ENCODE measurements at places on chromosomes 12 and 14.

DNA sequence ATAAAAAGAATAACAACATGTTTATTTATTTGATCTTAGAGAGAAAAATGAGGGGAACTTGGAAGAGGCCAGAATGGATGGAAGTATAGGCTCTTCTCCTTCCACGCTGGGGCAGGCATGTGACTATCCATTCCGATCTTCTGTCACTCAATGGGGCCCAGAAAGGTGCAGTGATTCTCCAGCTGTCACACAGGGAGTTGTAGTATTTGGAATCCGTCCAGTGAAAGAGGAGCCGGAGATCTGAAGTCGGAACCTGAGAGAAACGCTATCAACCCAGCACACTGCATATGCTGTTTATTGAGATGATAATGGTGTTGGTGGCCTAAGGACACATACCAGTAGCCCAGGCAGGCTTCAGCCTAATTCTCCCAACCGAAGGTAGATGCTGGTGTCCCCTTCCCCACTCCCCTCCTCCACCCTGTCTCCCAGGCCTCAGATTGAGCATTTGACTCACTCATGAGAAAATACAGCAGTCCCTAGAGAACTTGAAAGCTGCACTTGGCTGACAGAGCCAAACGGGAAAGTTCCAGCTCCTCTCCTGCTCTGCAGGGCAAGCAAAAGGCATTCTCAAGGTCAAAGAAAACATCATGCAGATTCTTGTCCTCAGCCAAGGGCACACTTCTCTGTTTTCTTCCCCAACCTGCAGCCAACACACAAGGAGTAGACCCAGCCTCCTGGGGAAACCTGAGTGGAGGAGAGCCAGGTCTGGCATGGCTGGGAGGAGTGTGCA is 100.4 kb downstream of the IRF2BPL start:
- DNase-seq = no peak

DNA sequence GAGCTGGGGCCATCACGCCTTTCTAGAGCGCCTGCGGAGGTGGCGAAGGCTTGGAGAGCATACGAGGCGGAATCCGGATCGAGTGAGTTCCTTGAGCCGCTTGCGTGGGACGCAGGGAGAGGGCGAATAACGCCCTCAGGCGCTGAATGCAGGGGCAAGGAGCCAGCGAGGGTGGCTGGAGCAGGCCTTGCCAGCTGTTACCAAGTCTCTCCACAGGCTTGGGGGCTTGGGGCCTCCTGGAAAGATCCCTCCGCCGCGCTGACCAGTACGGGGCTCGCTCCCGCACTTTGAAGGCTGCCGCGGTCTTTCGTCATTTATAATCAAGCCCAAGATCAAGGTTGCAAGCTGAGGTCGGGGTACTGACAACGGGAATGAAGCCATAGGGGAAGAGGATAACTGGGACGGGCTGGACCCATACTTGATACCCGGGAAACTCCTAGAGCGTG is 1.2 kb downstream of the FLRT2 start:
- DNase-seq = no peak

GRCh38 chr14:71783786-71784185 is 148.4 kb upstream of the RGS6 start:
- DNase-seq = no peak

- peak; percentile 18 for DNase-seq
These were observed at the start of gene MAP3K12 for GRCh38 chr12:53499266-53500141. TSS of gene MAP3K12 (minus strand) at chr12:53499458. CDS start at chr12:53487391, 12,067 bp downstream.

DNA sequence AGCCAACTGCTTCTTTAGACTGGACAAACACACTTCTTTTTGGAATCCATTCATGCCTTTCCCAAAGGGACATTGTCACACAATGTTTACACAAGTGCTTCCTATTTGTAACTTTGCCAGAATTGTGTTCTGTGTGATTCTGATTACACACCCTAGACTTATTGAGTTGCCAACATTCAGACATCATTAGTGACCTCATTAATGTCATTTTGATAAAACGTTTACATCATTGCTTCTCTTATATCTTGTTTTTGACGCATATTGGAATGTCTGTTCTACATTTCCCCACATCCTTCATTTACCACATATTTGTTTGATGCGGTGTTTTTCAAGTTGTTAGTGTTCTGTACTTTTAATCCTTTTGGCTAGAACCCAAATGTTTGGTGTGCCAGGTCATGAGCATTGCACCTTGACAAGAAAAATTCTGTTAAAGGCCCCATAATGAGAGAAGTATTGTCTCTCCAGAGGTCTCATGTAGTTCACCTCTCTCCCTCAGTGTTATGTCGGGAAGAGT is 305.5 kb downstream of the AEBP2 start:
- DNase-seq = no peak

DNA sequence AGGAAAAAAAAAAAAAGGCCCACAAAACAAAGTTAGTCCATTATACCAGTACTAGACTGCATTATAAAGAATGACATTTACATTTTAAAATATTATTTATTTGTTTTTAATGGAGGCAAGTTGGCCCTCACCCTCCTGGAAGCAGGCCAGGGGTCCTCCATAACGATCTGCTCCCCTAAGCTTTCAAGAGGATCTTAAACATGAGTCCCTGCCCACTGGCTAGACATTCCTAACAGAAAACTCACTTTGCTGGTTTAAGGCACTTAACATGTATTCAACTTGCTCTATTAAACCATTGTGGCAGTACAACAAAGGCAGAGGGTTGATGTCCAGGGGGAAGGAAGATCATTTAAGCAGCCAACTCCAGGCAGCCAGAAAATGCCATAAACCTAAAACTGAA is 111.4 kb downstream of the STXBP6 start:
- no peak for DNase-seq

GRCh38 chr12:120710805-120711296 is 593 bp downstream of the UNC119B start:
- no peak for DNase-seq

- DNase-seq = no peak
These were observed 221.8 kb downstream of the SLC41A2 start for GRCh38 chr12:104736307-104736706.

GRCh38 chr12:106582641-106583230 is at the start of gene RFX4:
TSS of gene RFX4 (plus strand) at chr12:106583004. CDS start at chr12:106583321, 317 bp downstream.
- DNase-seq = no peak

- no peak for DNase-seq
These were observed 116.3 kb downstream of the TMX1 start for GRCh38 chr14:51356381-51356780.

- peak; percentile 35 for DNase-seq
These were observed 1037.8 kb downstream of the TMEM121 start for GRCh38 chr14:106564058-106564643.

GRCh38 chr14:99563749-99564129 is 40.3 kb downstream of the CCDC85C start:
- DNase-seq = no peak

- DNase-seq = no peak
These were observed 8.9 kb downstream of the CALM1 start for GRCh38 chr14:90405755-90406154.

- DNase-seq = no peak
These were observed 1385.8 kb upstream of the FLRT2 start for GRCh38 chr14:84144166-84144565.

GRCh38 chr14:106395456-106396050 is 869.2 kb downstream of the TMEM121 start:
- no peak for DNase-seq

Data from stimulated activated CD8-positive, alpha-beta memory T cell treated with anti-CD3 and anti-CD28 coated beads, Interleukin-7, amount 100 ng/mL, for 4 hours (primary cell).